ENCODE measurements at places on chromosomes 3 and 15.

GRCh38 chr3:169510693-169511010, 152.9 kb downstream of the MECOM start:
- no peak for DNase-seq

DNA sequence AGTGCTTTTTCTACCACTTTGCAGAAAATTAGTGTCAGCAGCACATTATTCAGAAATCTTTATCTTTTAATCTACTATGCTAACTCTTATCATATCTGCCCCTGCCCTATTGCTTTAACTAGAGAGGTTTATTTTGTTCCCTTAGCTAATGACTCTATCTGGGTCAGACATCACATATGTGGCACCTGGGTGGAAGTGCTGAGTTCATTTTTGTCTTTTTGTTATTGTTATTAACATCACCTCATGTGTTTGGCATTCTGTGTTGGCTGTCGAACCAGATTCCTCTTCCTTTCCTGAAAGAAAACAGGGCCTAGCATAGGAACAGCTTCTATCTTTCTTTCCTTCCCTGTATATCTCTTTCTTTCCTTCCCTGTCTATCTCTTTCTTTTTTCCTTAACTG, 100.7 kb downstream of the RBMS3 start:
- DNase-seq, result no peak

DNA sequence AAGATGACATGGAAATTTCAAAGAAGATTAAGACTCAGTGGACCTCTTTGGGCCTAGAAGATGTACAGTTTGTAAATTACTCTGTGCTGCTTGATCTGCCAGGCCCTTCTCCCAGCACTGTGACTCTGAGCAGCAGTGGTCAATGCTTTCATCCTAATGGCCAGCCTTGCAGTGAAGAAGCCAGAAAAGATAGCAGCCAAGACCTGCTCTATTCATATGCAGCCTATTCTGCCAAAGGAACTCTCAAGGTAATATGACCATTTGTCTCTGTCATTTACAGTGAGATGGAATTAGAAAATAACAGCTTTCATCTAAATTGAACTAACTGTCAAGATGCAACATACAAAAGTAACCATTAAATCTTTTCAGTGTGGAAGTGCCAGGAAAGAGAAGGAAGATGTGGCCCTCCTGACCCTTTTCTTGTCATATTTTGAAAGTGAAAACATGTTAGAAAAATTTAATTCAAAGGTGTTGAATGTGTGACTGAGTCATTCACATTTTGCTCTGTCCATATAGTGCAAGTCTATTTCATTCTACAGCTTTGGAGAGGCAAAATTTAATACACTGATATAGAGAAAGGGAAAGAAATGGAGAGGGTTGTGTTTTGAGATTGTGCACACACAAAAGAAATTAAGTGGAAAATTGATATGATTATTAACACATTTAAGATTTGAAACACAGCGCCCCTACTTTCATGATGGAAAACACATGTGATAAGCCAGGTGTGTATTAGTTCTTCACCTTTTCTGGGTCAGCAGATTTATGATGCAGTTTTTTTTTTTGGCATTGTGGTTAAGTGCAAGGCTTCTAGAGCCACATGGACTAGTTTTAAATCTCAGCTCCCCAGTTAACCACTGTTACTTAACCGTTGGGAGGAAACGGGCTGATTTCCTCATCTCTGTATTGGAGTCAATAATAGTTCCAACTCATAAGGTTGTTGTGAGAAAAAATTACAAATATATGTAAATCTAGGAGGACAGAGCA, 375.1 kb downstream of the NAALADL2 start:
- no peak for DNase-seq

DNA sequence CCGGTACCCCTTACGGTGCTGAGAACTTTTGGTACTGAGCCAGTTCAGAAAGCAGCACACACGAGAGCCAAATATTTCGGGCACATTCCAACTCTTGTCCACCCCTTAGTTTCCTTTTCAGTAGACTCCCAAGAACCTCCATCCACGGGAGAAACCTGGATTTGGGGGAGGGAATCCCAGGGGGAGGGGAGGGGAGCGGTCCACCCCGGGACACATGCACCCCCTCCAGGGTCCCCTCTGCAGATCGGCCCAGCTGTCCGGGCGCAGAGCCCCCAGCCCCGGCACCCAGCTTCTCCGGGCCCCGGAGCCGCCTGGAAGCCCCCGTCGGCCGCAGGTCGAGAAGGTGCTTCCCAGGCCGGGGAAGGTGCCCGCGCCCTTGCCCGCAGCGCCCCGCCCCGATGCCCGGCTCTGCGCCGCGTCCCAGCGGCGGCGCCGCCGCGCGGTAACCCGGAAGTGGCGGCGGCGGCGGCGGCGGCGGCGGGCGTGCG, 455 bp upstream of the ABHD17C start:
- no peak for DNase-seq

DNA sequence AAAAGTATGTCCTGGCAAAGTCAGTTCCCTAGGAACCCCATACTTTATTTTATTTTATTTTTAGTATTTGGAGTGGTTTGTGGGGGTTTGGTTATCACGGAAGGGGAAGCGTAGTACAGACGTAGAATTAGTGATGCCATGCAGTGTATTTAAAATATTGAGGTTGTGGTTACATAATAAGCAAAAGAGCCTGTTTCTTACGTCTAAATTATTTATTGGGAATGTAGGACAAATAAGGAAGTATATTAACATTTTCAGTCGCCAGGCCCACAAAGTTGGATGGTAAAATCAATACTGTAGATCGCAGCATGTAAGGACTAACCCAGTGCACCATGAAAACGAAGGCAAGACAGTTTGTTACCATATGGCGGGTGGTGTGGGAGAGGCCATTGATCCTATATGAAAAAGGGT, 558 bp downstream of the DTWD1 start:
- DNase-seq, result no peak

GRCh38 chr3:86416334-86416733, 574.6 kb downstream of the VGLL3 start:
- no peak for DNase-seq

GRCh38 chr3:120907659-120908029, 361 bp upstream of the STXBP5L start:
- no peak for DNase-seq

GRCh38 chr3:116155841-116156240, 289.4 kb downstream of the LSAMP start:
- DNase-seq, result no peak

GRCh38 chr15:31230630-31231485, 95.8 kb upstream of the KLF13 start:
- no peak for DNase-seq

- DNase-seq, result no peak
These were observed 475.0 kb downstream of the TUSC7 start for GRCh38 chr3:117184574-117184973.

- DNase-seq, result no peak
These were observed 39.6 kb upstream of the SKIL start for GRCh38 chr3:170317954-170318353.

- DNase-seq, result peak; percentile 72
These were observed 137.4 kb downstream of the MBNL1 start for GRCh38 chr3:152405915-152406802.

GRCh38 chr3:11382146-11382745, 110.0 kb downstream of the ATG7 start:
- no peak for DNase-seq

DNA sequence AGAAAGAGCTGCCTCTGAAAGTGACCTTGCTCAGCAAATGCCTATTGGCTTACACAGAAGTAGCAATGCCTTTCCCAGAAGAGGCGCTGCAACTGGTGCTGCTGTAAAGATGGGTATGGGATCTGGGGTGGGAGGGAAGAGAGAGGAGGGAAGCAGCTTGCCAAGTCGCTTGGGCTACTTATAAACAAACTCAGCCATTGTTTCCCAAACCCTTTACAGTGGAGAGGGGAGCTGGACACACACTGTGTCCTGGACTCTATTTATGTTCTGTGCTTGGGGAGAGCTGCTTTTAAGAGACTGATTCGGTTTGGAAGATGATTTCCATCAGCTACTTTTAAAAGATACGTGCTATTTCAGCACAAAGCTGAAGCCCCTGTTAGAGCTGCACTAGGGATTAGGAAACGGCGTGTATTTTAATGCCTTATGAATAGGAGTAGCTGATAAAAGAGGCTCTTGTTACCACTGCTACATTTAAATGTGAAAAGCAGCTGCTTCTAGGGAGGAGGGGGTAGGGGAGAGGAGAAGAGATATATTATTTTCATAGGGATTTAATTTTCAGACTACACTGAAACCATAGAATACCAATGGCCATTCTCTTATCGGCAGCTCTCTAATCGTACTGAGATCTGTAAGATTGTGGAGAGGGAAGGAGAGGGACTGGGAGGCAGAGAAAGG, 440.6 kb downstream of the MCTP2 start:
- DNase-seq, result peak; percentile 82

DNA sequence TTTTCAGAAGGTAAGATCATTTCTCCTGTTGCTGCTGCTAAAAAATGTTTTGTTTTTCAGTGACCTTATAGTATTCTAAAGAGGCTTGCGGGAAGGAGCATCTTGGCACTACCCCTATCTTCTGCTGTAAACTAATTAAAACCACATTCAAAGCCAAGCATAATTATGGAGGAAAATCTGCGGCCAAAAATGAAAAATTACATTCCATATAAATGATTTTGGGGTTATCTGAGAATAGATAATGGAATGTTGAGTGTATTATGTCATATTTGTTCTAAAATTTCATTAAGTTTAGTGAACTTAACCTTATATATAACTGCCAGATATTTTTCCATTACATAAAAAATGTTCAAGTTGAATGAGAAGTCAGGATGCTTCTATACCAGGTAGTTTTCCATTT, 170.4 kb upstream of the TMC3 start:
- no peak for DNase-seq

DNA sequence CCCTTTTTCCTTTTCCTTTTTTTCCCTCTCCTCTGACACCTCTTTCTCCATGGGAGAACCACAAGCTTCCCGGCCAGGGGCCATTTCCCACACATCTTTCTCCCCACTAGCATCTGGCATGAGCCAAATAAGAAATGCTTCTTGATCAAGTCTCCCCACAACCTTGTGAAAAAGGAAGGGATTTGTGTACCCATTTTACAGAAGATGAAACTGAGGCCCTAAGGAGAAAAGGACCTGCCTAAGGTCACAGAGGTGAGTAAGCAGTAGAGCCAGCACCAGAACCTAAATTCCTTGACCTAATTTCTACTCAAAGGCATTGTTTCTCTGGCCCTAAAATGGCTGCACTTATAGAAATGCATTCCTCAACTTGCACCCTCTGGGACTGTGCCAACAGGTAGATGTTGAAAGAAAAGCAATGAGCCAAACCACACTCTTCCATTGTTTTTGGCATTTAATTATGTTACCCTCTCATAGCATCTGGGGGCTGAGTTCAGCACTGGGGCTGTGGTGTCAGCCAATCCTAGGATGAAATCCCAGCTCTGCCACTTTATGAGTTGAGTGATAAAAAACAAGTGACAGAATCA, 81.7 kb upstream of the TLE3 start:
- no peak for DNase-seq

DNA sequence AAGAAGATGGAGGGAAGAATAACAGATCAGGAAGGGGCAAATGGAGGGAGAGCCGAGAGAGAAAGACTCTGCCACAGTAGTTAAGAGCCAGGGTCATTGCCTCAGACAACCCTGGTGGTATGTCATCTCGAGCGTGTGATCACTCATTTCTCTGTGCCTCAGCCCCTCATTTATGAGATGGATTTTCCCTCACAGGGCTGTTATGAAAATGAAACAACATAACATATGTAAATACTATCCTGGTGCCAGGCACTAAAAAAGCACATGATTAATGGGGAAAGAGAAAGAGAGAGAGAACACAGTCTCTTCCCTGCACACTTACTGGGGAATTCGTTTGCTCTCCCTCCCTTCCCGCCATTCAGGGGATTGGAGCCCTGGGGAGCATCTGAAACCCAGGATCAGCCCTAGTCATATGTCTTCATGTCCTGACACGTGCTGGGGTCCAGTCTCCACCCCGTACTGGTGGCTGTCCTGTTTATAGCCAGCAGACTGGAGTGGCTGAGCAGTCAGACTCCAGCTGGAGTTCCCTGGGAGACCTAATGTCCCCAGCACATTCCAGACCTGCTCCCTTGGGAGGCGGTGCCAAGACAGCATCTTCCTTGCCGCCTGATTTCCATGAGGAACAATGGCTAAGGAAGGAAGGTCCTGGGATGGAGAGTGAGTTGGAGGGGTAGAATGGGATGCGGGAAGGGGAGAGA, 14.7 kb upstream of the AMOTL2 start:
- no peak for DNase-seq

DNA sequence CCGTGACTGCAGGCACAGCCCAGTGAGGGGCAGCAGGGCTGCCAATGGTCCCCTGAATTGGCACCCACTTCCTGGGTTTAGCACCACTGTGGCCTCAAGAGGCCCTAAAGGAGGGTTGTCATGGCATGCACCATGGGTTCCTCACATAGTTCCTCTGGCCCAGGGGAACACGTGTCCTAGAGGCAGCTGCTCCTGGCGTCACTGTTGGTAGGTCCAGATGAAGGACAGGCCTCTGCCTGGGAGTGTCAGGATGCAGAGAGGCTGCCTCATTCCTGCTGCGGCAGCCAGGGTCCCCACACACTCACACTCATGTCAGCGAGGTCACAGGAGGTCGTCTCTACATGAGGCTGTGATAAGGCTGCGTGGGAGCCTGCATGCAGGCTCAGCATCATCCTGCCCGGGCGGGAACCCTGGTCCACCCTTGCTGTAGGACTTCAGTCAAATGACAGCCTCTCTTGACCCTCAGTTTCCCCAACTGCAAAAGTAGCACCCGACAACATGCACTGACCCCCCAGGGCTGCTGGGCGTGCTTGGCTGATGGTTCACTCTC, 26.1 kb upstream of the SFMBT1 start:
- no peak for DNase-seq
